Right lung (tissue), 10 donors: ENCODE measurements at places on chromosomes 6 and 20.

DNA sequence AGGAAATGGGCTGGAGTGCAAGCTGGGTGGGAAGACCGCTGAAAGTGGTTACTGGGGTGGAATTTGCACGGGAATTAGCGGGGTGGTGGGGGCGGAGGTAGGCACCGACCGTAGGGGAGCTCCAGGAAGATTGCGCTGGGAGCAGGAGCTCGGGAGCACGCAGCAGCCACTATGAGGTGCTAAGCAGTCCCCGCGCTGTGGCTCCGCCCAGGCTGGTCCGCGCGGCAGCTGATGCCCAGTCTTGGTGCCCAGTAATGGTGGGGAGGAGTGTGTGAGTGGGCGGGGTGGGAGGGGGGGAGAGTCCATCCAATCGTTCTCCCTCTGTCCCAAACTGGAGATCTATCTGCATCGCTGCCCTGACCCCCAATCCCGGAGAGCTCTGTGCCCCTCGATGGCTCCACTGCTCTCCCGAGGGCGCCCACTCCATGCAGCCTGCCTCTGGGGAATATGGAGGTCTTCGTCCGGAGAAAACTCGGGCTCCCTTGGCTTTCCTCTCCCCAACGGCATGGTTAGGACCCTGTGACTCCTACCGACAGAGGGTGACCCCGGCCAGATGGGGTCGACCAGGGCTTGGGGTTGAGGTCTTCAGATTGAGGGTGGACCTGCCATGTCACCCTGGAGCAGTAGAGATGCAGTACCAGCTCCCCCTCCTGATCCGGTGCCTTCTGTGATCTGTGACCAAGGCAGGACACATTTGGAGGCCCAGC, 5.3 kb downstream of the TP53TG5 start:
- DNase-seq: no peak

DNA sequence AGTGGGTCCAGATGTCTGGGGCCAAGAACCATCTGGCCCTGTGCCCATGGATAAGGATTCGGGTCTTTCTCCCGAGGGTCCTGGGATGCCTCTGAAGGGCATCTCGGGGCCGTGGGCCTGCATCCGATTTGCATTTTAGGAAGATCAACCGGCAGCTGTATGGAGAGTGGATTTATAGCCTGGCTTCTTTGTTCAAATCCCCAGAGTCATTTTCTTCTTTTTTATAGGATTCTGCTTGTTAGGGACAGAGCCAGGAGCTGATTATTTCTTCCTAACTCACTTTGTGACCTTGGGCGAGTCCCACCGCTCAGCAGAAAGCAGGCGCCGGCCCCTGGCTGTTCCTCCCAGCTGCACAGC, 52.9 kb upstream of the APCDD1L start:
- DNase-seq: no peak

DNA sequence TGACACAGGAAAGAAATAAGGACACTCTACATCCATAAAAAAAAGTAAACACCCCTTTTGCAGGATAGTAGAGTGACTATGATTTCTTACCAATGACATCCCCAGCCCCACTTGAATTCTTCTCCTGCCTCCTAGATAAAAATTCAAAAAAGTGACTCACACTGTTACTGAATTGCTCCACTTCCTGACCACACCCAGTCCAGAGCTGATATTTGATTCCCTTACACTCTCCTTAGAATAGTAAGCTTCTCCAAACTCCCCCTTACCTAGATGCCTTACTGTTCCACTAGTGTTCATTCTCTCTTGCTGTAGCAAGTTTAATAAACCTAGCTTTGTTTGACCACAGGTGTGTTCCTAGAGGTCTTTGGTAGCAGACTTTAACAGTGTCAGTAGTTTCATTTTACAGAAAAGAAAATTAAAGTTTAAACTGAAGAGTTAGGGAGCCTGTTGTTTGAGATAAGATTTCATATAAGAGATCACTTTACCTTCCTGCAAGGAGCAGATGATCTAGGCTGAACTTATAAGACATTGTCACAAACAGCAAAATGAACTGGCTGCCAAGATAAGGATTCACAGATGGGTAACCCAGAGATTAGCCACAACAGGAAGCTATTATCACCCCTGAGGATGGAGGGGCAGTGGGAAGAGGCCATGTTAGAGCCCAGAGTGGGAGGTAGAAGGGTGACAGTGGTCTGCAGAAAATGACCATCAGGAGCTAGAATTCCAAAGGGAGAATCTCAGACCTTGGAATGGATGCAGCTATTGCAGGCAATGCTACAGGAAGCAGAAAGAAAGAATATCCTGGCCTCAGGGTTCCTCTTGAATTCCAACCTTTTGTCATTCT, 28.4 kb upstream of the BTN3A2 start:
- DNase-seq: no peak

- DNase-seq: no peak
These were observed 191.3 kb upstream of the ARID1B start for GRCh38 chr6:156585859-156586258.

DNA sequence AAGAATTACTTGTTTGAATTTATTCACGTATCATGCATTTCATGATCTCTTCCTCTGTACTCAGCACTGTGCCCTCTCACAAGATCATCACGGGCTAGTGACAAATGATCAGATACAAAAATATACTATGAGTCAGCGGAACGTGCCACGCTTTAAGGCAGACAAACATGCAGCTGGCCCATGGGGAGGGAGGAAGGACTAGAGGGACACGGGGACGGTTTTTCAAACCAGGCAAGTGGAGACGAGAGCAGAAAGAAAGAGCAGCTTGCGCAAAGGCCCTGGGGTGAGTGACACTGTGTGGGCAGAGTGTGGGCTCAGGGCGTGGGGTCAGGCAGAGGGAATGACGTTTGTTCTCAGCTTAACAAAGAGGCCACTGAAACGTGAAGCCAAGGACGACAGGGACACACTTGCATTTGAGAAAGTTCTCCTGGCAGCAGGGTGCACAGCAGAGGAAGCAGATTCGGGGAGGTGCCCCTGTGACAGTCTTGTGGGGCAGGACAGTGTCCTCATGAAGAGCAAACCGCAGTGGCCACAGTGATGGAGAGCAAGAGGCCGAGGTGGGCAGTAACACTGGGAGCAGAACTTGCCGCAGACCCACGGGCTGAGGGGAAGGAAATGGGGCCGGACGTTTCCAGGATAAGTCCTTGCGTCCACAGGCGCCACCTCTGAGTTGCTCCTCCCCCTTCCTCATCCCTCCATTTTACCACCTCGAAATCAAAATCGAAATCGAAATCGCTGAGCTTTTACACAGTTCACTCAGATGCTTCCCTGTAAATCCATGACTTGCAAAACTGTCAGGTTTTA, 6.9 kb upstream of the RPS6KA2 start:
- DNase-seq: no peak

DNA sequence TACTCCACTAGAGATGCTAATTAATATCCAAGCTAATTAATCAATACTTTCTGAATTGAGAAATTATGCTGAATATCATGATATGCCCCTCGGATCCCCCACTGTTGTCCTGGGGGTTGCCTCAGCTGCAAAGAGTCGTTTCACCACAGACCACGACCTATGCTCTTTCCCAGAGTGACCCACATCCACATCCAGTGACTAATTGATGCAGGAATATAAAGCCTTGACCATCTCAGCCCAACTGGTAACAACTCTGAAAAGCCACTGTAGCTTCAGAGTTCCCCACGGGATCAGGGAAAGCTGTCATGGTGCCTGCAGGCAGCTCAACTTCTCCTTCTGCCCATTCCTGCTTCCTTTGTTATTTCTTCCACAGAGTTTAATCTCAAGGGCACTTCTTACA, 116.9 kb downstream of the RWDD2A start:
- no peak for DNase-seq

DNA sequence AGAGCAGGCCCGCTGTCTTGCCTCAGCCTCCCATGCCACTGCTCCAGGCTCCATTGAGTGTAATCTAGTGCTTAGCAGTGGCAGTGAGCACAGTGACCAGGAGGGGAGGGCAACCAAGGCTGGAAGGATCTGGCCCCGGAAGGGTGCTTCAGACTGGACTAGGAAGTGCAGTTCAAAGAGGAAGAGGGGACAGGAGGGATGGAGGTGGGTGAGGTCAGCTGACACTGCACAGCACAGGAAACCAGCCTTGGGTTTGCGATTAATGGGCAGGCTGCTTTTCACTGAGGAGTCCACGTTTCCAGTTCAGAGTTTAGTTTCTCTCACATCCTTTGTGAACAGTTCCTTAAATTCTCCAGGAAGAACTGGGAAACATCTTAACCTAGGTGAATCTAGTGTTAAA, 46.9 kb downstream of the CDS2 start:
- no peak for DNase-seq

DNA sequence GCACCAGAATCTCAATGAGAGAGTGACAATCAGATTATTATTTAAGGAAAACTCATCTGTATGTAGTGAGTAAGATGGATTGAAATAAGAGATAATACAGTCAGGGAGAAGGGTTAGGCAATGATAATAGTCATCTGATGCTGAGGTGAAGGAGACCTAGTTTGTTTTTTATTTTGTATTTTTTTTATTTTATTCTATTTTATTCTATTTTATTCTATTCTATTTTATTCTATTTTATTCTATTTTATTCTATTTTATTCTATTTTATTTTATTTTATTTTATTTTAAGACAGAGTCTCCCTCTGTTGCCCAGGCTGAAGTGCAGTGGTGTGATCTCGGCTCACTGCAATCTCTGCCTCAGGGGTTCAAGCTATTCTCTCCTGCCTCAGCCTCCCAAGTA, 72.7 kb upstream of the RCAN2 start:
- DNase-seq: no peak

- no peak for DNase-seq
These were observed 205.7 kb downstream of the ANKRD60 start for GRCh38 chr20:58022711-58023110.

DNA sequence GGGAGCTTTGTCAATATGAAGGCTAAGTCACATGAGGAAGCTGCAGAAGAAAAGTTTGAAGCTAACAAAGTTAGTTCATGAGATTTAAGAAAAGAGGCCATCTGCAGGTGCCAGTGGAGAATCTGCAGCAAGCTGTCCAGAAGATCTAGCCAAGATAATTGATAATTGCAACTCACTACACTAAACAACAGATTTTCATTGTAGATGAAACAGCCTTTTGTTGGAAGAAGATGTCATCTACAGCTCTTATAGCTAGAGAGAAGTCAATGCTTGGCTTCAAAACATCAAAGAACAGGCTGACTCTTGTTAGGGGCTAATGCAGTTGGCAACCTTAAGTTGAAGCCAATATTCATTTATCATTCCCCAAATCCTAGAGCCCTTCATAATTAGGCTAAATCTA, 83.7 kb downstream of the RIN2 start:
- DNase-seq: no peak

- no peak for DNase-seq
These were observed 15.8 kb upstream of the ADGRG6 start for GRCh38 chr6:142286088-142286409.

DNA sequence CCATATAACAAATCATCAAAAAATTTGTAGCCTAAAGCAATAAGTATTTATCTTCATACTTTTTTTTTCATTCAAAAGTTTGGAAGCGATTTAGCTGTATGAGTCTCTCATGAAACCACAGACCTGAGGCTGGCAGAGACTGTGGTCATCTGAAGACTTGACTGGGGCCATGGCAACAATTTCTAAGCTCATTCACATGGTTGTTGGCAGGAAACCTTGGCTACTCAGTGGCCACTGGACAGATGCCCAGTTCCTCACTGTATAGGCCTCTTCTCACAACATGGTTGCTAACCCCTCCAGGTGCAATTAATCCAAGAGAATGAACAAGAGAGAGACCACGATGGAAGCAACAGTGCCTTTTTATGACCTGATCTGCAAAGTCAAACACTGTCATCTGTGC, 235.9 kb downstream of the BTBD3 start:
- no peak for DNase-seq

DNA sequence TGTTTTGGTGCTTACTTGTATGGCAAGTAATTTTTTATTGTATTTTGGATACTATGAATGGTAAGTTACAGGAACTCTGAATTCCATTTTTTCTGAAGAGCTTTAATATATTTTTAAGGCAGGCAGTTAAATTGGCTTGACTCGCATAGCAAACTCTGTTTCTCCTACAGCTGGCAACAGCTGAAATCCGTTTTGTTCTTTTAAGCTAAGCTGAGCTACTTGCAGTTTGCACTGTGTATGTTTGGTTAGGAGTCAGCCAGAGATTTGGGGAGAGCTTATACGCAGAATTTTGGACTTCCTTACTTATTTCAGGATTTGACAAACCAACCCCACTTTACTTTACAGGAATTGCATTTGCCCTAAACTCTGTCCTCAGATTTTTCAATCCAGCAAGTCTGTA, 179.1 kb downstream of the COL19A1 start:
- no peak for DNase-seq

- peak; percentile 16 for DNase-seq
These were observed 43.0 kb upstream of the TMEM200A start for GRCh38 chr6:130322673-130323268.

GRCh38 chr6:109628158-109629000, 62.6 kb downstream of the AK9 start:
- no peak for DNase-seq
